NCI-H345 (cell line): ENCODE measurements at places on chromosomes 4 and X.

DNA sequence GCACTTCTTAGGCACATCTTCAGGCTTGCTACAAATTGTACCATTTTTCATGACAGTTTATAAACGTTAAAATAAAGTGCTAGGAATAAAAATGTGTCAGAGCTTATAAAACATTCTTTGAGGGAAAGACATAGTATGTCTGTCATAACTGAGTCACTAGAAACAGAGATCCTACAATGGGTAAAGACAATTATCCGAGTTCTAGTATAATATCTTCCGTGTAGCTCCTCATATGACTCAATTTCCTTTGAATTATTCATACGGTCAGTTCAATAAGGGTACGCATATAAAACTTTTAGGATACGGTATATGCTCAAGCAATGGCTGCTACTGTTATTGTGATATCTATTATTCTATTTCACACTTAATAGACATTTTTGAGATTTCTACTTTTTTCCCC lies 349.1 kb downstream of the PCDH10 start:
- no peak for DNase-seq

- DNase-seq, result peak; percentile 1
These were observed 602.4 kb upstream of the PRKX start for GRCh38 chrX:4315891-4316290.

- DNase-seq, result no peak
These were observed 19.7 kb downstream of the LRCH2 start for GRCh38 chrX:115214151-115214550.

DNA sequence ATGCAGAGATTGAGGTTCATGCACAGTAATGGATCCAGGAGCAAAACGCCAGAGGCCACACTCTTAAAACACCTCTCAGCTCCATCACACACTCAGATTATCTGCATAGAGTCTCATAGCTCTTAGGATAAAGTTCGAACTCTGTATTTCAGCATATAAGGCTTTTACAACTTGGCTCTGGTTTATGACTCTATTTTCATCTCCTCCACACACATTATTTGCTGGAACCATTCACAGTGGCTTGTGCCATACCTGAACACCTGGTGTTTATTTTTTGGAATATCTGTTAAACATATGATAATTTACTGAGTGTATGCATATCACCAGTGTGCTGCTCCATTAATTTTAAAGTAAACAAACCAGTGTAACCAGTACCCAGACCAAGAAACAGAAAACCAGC lies 27.2 kb downstream of the RASL11B start:
- no peak for DNase-seq

- DNase-seq, result no peak
These were observed 152.3 kb downstream of the ADAM29 start for GRCh38 chr4:175070444-175070843.

- no peak for DNase-seq
These were observed 48.5 kb downstream of the ZNF141 start for GRCh38 chr4:385934-386707.

DNA sequence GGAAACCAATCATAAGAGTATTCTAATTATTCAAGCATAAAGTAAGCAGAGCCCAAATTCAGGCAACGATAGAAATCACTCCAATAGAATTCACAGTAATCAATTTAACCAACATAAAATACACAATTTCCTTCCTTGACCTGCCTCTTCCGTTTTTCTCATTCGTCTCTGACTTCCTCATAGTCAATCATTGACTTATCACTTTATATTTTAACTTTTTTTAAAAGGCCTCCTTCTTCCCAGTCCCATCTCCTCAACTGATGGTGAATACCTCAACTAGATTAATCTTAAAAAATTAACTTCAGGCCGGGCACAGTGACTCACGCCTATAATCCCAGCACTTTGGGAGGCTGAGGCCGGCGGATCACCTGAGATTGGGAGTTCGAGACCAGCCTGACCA lies 13.3 kb downstream of the CNOT6L start:
- no peak for DNase-seq

DNA sequence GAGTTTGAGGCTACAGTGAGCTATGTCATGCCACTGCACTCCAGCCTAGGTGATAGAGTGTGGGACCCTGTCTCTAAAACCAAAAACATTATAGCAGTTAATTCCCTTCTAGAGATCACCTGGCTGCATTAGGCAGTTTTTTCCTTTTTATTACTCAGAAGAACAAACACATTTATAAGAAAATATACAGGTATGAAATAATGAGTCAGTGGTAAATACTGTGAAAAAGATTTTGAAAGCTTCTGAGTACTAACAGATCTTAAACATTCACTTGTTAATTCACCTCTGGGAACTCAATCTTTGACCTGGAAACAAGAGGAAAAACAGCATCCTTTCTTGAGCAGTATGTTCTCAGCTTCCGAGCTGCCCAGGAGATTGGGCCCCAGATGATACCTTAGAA lies 64.1 kb downstream of the UCHL1 start:
- no peak for DNase-seq

DNA sequence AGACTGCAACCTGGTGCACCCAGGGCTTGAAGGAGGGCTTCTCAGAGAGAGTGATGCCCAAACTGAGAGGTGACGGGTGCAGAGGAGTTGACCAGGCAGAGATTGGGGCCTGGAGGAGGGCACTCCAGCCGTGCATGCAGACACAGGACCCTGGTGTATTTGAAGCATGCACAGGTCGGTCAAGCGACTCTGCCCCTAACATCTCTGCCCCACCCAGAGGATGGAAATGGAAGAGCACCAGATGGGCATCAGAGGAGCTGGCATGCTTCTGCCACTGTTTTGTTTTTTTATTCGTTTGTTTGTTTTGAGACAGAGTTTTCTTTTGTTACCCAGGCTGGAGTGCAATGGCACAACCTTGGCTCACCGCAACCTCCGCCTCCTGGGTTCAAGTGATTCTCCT lies 320.9 kb downstream of the EVC2 start:
- no peak for DNase-seq

GRCh38 chr4:5211282-5211839 lies 160.1 kb downstream of the STK32B start:
- no peak for DNase-seq

DNA sequence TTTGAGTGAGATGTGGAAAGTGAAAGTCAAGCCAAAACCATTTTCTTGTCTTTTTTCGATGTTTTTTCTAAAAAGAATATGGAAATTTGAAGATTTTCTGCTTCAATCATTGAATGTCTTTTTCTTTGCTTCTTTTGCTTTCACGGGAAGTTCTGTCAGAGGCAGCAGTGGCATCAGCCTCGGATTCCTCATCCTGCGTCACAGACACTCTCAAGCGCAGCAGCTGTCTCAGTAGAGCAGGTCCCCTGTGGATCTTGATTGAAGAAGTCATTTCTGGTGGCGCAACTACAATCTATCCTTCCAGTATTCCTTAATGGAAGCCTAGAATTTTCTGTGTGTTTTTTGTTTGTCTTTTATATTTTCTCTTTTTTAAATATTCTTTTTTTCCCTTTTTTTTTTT lies 52.7 kb upstream of the NEIL3 start:
- DNase-seq, result no peak

DNA sequence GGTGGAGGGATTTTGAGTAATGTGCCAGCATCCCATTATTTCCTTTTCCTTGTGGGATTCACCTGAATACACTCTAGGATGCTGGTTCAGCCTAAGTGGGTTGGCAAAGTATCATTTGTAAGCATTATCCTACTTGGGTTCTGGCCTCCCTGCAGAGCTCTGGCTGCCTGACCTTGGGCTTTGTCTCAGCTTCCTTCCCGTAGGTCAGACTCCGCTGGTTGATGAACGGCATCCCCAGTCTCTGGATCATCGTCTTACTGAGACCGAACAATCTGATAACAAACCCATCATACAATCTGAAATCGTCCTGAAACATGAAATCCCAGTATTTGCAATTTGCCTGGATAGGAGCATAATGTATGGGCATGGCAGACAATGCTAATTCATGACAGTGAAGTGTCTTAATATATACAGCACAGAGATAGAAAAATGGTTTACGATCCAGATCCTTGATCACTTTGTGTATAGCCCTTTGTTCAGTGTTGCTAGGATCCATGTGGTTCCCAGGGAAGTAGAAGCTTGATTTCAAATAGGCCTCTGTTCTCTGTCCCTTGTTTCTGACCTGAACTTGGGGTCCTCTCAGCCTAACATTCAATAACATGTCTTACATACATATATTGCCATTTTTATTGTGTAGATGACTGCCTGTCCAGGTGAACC lies 5.5 kb downstream of the MID2 start:
- no peak for DNase-seq

GRCh38 chr4:180669680-180670079 lies 1573.5 kb upstream of the TENM3 start:
- DNase-seq, result no peak

GRCh38 chr4:21387683-21388082 lies 560.9 kb downstream of the KCNIP4 start:
- peak; percentile 14 for DNase-seq

DNA sequence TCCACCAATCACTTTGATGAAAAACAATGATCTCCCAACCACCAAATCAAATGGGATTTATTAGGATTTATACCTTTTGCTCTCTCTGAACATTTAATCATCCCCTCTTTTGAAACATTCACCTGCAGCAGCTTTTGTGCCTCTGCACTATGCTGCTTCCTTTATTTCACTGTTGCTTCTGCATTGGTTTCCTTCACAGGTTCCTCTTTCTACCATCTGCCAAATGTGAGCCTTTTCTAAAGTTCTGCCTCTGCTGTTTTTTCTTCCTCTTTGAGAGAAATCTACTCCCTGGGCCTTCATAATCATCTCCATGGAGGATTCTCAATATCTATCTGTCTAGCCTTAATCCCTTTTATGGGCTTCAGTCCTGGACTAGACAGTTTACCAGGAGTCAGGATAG lies 24.7 kb downstream of the CUL4B start:
- DNase-seq, result no peak

DNA sequence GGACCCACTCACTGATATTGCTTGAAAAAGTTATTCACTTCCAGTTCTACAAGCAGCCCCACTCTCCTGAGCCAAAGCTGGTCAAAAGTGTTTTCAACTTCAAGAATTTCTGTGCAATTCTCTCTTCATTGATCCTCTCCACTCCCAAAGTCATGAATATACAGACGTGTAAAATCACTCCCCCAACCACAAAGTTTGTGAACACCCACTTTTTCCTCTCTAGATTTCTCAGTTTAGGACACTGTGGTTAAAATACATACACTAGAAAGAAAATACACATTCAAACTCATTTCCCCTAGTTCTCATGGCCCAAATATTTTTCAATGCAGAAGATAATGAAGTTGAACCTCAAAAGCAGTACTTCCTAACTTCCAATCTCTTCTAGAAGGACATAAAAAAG lies 116.3 kb downstream of the MSN start:
- no peak for DNase-seq

DNA sequence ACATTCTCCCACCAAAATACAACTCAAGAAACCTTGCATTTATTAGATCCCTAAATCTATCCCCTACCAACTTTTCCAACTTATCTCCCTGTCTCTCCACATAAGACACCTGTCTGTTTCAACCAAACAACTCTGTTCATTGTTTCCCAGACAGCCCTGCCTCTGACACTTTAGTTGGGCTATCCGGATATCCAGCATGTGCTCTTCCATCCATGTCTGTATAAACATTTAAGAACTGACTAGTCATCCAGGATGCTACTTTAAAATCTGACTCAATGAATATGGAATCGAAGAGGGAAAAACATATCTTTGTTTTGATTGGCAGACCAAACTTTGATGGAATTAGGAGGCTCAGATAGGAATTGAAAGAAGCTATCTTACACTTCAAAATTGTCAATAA lies 143.2 kb upstream of the DCAF8L1 start:
- DNase-seq, result no peak

DNA sequence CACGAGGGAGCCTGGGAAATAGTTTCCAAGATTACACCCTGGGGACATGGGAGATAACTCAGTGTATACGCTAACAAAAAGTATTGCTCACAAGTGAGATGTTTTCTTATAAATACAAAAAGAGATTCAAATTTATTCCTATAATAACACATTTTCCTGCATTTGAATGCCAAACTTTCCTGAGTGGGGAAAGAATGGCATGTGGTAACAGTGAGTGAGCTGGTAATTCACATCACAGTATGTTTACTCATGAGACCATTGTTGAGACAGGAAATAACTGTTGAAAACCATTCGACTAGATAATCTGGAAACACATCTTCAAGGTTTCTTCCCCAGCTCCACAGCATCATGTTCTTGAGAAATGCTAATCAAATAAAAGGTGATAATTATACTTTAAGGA lies 109.1 kb downstream of the TASL start:
- no peak for DNase-seq

DNA sequence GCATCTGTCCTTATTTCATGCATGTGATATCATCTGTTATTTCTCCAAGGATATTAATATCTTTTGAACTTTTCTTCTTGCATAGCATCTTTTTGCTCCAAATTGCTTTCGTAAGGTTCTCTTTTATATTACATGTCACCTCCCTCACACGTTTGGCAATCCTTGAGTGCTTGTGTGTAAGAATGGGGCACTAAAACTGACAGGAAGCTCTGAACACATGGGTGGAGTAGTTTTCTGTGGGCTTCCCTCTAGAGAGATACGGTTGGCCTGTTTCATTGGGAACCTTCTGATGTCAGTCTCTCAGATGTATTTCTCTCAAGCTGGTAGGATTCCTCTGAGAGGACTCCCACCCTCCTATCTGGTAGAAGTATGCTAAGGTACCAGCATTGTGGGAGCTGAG lies 223.0 kb downstream of the MID1 start:
- DNase-seq, result no peak

DNA sequence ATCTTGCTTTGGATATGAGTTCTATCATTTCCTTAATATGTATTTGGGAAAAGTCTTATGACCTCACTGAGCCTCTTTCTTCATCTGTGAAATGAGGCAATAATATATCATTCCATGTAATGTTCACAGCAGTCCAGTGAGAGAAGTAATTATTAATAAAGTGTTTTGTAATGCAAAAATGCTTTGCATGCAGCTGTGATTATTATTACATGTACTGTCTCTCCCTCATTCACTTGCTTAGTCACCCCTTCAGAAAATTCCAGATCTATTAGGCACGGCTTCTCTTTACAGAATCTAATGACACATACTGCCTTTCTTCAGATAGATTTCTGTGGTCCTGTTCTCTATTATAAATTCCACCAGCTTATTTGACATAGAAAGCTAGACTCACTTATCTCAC lies 53.5 kb upstream of the FGF13 start:
- DNase-seq, result no peak

DNA sequence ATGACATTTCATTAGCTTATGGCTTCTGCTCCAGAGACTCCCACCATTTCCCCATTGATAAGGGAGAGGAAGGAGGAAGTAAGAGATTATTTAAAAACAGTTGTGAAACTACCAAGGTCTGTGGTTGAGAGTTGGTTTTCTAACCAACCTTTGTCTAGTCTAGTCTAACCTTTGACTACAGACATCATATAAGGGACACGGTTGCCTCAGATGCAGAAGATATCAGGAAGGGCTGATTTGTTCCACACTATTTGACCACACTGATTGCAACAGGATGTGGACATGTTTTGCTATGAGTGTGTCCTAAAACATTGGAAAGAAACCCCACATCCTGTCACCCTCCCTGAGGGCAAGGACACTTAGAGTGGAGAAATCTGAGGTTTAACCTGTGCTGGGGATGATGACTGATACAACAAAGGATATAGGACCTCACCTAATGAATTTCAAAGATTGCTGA lies 53.0 kb downstream of the COQ2 start:
- DNase-seq, result no peak

GRCh38 chrX:73508861-73509260 lies 54.1 kb upstream of the CHIC1 start:
- DNase-seq, result no peak
